NCI-H446 (cell line): ENCODE measurements at places on chromosomes 4 and X.

- no peak for DNase-seq
These were observed 63.8 kb upstream of the STS start for GRCh38 chrX:7083468-7084396.

GRCh38 chrX:131649741-131650140 is 105.9 kb downstream of the OR13H1 start:
- no peak for DNase-seq

GRCh38 chrX:48002319-48002718 is 1.5 kb downstream of the ZNF182 start:
- no peak for DNase-seq

GRCh38 chr4:17817027-17817426 is 6.2 kb downstream of the NCAPG start:
- peak; percentile 40 for DNase-seq

DNA sequence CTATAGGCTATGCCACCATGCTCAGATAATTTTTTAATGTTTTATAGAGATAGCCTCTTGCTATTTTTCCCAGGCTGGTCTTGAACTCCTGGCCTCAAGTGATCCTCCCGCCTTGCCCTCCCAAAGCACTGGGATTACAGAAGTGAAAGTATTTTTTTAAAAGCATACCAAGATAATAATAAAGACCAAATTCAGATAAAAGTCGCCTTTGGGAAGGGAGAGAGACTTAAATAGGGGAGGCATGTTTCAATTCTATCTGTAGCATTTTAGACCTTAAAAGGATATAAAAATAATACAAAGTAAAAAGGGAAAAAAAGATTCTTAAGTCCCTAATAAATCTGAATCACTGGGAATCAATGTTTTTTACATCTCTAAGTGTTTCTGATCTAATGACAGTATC is 108.9 kb downstream of the AFAP1 start:
- DNase-seq, result no peak

GRCh38 chrX:31356275-31357212 is 284.7 kb upstream of the FTHL17 start:
- DNase-seq, result no peak

- DNase-seq, result no peak
These were observed 90.7 kb upstream of the ADRA2C start for GRCh38 chr4:3675251-3676115.

DNA sequence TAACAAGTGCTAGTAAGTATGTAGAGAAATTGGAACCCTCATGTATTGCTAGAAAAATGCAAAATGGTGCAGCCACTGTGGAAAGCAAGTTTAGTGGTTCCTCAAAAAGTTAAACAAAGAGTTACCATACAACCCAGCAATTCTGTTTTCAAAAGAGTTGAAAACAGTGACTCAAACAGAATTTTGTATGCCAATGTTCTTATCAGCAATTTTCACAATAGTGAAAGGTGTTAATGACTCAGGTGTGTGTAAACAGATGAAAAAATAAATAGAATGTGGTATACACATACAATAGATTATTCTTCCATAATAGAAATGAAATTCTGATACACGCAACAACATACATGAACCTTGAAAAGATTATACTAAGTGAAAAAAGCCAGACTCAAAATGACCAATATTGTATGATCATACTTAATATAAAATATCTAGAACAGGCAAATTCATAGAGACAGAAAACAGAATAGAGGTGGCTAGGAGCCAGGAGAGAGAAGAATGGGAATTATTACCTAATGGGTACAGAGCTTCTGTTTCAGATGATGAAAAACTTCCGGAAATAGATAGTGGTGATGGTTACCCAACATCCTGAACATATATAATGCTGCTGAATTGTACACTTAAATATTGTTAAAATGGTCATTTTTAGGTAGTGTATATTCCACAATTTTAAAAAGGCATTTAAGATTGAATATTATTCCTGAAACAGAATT is 51.6 kb downstream of the WDFY3 start:
- DNase-seq, result no peak

DNA sequence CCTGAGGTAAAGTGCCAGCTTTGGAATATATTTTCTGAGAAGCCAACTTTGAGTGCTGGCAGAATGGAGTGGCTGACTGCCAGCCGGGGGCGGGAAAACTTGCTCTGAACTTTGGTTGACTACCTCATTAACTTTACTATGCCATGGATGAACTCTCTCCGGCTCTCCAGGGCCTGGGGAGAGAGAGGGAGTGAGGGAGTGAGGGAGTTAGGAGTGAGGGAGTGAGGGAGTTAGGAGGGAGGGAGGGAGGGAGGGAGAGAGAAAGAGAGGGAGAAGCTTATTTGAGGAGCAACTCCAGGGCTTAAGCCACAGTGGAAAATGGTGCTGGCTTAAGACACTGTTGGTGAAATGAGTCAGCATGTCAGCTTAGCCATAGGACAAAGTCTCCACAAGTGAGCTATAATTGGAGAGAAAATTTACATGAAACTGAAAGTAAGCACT is 280.9 kb upstream of the RPS6KA3 start:
- DNase-seq, result peak; percentile 35

DNA sequence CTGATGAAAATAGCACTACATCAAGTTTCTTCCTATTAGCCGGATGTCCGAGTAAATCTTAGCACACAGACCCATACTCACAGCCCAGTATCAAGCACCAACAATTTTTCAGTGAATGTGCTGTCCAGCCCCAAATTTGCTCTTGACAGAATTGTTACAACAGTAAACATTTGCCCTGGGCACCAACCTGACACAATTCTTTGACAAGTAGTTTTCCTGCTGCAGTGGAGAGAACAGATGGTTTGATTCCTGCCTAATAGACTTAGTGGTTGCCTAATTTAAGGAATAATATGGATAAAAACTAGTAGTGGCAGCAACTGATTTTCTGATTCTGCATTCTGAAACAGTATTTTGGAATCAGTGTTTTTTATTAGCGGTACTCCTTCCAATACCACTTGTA is 253.6 kb downstream of the SLC39A8 start:
- DNase-seq, result no peak

DNA sequence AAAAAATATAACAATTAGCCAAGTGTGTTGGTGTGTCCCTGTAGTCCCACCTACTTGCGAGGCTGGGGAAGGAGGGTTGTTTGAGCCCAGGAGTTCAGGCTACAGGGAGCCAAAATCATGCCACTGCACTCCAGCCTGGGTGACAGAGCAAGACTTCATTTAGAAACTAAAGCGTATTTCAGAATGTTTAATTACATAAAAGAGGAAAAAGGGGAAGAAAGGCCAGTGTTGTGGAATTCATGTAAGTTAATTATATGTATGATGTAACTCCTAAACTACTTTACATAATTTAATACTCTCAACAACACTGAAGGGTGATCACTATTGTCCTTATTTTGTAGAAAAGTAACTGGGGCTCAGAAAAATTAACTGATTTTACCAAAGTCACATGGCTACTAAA is 67.2 kb upstream of the HOPX start:
- no peak for DNase-seq

DNA sequence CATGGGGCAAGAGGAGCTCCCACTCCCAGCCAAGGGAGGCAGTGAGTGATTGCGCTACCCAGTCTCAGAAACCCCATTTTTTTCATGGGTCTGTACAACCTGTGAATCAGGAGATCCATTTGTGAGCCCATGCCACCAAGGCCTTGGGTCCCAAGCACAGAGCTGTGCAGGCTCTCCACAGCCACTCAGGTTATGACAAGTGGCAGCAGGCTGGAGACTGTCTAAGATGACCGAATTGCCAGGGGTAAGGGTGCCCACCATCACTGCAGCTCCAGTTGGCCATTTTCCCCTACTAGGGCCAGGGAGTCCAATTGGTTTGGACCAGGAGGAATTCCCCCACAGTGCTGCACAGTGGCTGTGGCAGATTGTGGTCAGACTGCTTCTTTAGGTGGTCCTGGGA is 407.5 kb upstream of the KLHL4 start:
- no peak for DNase-seq

- no peak for DNase-seq
These were observed 169.8 kb downstream of the BTC start for GRCh38 chr4:74624351-74625151.

- DNase-seq, result peak; percentile 24
These were observed 502.3 kb upstream of the DIAPH2 start for GRCh38 chrX:96182366-96182765.

GRCh38 chrX:105565856-105566255 is 256.5 kb upstream of the NRK start:
- no peak for DNase-seq

DNA sequence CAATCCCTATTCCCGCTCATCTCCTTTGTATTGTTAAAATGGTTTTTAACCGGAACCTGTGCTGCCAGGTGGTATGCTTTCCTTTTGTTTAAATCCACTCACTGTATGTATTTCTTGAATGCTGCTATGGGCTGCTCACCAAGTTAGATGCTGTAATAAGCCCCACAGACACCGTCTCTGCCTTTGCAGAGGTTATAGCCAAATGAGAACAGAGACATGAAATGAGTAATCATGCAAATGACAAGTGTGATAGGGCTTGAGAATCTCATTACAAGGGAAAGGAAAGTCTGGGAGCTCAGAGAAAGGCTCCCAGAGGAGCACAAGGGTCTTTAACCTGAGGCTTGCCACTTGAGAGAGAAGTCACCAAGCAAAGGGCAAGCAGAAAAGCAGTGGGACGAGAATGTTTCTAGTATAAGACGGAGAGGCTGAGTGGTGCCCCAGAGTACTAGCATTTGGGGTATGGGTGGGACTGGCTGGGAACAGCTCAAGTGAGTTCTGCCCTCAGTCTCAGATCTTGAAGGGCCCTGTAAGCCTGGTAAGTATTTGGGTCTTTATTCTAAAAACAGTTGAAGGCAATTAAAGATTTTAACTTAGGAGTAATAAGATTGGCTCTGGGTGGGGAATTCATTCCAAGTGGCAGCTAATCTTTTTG is 110.8 kb upstream of the H2AZ1 start:
- no peak for DNase-seq

GRCh38 chrX:45485719-45486118 is 285.0 kb upstream of the DIPK2B start:
- DNase-seq, result no peak

GRCh38 chr4:154511981-154512380 is 20.4 kb upstream of the DCHS2 start:
- DNase-seq, result no peak

DNA sequence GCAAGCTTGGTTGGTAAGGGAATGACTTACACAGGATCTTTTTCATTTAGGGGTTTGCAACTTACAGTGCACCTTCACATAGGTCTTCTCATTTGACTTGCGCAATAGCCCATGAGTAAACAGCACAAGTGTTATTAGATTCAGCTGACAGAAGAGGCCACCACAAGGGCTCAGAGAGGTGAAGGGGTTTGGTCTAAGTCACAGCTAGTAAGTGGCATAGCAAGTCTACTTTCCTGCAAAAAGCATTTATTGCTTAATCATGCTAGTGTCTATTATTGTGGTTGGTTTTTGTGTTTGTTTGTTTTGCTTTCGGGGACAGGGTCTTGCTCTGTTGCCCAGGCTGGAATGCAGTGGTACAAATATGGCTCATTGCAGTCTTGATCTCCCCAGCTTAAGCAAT is 83.3 kb downstream of the SPRY1 start:
- DNase-seq, result no peak

GRCh38 chrX:40140706-40141499 is 43.1 kb upstream of the BCOR start:
- peak; percentile 6 for DNase-seq

GRCh38 chrX:283115-283845 is 2.1 kb downstream of the PLCXD1 start:
- DNase-seq, result no peak

DNA sequence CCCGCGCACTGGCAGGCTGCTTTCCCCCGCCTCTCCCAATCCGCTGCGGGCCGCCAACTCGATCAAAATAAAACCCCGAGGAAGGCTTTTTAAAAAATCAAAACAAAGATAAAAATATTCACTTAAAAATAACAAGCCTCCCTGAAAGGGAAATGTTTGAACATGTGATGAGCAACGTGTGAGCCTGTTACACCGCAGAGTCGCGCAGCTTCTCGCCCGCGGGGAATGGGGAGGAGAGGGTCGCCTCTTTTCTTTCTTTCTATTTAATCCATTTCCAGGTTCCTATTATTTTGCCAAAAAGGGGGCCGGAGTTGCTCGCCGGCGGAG is 326.0 kb upstream of the F9 start:
- DNase-seq, result no peak

- no peak for DNase-seq
These were observed 303.5 kb downstream of the SPRY1 start for GRCh38 chr4:123699880-123700771.

DNA sequence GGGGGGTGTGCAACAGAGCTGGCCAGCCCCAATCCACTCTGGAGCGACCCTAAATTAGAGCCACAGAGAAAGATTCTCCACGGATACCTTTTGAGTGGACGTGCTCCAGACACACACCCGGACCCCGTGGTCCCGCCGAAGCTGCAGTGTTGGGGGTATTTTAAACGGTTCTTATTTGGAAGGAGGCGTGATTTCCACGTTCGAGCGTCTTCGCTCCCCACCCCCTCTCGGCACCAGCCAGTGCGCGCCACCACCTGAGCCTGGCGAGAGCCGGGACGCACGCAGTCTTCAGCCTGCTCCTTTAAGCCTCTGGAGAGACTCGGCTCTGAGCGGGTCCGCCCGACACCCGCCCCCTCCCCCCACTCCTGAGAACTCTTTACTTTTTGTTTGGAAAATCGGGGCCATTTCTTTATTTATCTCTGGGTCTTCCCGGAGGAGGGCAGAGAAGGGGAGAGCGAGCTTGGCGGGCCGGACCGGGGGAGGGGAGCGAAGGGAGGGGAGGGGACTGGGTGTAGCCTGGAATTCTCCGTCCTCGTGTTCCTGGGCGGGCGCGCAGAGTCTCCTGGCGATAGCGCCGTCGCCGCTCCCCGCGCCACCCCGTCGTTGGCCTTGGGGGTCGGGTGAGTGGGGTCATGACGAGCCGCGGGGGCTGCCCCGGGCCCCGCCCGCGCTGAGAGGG is 668 bp upstream of the PTCHD1 start:
- DNase-seq, result peak; percentile 60

GRCh38 chr4:21018817-21019216 is 318.6 kb downstream of the PACRGL start:
- DNase-seq, result no peak

GRCh38 chr4:169665046-169665737 is 44.8 kb downstream of the CLCN3 start:
- DNase-seq, result no peak

DNA sequence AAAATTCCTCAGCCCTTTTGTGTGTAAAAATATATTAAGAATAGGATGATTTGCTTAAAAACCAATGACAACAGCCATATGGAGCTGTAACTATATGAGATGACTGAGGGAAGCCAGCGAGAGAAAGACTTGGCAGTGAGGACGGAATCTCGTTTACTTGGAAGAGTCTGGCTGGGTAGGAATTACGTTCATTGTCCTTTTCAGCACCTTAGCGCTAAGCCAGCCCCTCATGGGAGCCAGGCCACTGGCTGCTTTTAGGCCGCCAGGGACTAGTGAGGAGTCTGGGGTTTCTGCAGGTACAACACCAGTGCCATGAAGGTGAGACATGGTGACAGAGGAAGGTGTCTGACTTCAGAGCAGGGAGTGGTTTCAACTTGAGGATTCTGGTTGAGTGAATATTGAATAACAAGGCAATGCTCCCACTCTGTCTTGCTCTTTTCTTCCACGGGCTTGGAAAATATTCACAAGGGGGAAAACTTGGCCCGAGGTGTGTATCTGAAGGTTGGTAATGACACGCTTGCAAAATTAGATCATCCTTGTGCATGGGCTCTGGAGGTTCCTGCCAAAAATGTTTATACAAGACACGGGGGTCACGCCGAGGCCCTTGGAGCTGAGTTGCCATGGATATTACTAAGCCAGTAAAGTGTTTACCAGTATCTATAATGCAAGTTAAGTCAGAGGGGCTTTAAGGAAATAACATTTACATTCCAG is 17.4 kb downstream of the KLF3 start:
- DNase-seq, result peak; percentile 20

GRCh38 chrX:135168486-135168885 is 2.7 kb downstream of the CT55 start:
- no peak for DNase-seq
